ENCODE measurements at places on chromosomes 16 and 17.

DNA sequence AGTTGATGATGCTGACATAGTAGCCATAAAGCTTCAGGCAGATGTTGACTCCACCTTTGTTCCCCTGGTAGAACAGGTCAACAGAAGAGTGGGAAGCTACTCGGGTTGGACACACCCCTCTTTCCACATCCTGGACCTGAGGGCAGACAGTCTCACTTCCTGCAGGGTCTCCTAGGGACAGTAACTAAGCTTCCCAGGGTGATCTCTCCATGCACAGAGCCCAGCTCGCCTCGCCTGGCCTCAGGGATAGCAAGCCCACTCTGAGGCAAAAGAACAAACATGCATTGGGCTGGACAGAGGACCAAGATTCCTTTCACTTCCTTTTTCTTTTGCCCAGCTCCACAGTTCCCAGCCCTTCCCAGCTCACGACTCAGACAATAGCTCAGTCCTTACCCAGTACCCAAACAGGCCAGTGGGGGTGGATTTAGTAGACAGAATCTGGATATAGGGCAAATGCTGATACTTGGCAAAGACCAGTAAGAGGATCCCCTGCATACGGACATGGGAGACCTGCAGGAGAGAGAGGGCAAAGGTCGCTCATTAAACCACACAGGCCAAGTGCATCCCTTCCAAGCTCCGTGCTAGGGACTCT is 7.0 kb downstream of the INPP5K start:
- DNase-seq, result no peak

DNA sequence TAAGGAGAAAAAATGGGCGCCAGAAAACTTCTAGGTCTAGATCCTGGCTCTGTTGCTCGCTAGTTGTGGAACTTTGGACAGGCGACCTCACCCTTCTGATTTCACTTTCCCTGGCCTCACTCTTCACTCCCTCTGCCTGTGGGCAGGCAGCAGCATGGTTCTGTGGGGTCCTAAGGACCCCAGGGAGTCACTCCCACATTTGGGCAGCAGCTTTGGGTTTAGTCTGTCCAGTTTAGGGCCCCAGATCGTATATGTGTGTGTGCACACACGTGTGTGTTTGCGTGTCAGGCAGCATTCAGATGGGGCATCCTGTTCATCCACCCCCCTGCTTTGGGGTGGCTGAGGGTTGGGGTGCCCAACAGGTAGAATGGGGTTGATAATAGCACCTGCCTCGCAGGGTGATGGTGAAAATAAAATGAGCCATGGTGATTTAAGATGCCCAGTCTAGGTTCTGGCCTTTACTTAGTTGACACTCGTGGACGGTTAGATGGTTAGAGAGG is 102.2 kb downstream of the RAB11FIP4 start:
- DNase-seq, result no peak

DNA sequence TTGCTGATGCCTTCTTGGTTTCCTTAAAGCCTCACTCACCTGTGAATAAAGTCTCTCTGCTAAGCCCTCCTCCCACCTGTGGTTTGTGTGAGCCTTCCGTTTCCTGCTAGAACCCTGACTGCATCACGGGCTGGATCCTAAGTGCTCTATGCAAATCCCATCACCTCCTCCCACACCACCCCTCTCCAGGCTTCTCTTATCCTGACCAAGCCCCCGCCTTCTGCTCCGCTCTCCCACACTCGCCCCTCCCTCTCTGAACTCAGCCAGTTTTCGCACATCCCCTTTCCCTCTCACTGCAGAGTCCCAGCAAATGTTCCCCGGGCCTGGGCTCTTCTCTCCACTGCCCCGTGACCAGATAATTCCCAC is 51.8 kb downstream of the PIMREG start:
- DNase-seq, result no peak

DNA sequence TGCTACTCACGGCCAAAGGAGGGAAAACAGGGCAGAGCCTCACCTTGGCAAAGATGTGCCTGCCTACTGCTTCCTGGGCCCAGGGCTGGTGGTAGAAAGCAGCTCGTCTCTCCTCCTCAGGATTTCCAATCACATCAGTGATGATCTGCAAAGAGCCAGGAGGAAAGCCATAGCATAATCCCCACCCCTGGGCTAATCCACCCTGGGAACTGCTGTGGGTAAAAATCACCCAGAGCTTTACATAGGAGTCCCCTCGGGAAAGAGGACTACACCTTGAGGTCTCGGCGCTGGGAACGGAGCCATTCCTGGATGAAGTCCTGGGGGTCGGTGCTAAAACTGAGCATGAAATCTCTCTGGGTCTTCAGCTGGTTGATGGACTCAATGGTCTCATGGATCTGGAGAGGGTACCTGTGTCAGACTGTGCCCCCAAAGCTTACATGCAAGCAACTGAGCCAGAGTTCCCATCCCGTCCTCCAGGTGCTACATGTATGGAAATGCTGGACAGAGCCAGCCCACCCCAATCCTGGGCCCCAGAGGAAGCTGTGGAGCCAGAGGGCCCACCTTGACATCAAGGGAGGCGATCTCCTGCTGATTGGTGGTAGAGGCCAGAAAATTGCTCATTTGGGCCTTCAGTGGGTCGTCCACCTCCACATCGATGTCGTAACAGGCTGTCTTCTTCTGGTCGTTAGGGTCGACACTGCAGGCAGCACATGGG is 5.7 kb upstream of the FTSJ3 start:
- DNase-seq, result no peak

GRCh38 chr16:19316846-19317245 is 31.3 kb downstream of the CLEC19A start:
- no peak for DNase-seq
